Transverse colon (tissue), 4 donors: ENCODE measurements at places on chromosomes 6 and 20.

DNA sequence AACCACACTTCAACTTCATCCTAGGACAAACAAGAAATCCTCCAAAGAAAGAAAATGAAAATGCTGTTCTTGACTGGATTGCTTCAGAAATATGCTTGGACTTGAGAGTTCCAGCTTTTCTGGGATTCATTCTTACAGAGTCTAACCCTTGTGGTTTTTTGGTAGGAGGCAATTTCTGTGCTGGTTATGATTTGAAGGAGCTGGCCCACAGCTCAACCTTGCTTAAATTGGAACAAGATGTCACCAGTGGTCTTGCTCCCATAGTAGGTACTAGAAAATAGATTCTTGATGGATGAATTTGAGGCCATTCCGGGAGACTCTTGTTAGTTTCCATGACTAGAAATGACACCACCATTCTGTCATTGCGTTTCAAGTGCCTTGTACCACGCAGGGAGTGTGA lies 54.3 kb upstream of the BMP6 start:
- no peak for DNase-seq

- DNase-seq, result no peak
Observed at GRCh38 chr6:22596011-22596410, 26.6 kb downstream of the HDGFL1 start.

GRCh38 chr6:119148825-119149525 lies 70.5 kb upstream of the FAM184A start:
- DNase-seq, result no peak

- no peak for DNase-seq
Observed at GRCh38 chr20:55273149-55273548, 732.2 kb downstream of the CBLN4 start.

GRCh38 chr6:39198528-39198927 lies 30.7 kb downstream of the KCNK5 start:
- DNase-seq, result no peak

GRCh38 chr6:136922685-136923006 lies 545 bp downstream of the SLC35D3 start:
- no peak for DNase-seq

DNA sequence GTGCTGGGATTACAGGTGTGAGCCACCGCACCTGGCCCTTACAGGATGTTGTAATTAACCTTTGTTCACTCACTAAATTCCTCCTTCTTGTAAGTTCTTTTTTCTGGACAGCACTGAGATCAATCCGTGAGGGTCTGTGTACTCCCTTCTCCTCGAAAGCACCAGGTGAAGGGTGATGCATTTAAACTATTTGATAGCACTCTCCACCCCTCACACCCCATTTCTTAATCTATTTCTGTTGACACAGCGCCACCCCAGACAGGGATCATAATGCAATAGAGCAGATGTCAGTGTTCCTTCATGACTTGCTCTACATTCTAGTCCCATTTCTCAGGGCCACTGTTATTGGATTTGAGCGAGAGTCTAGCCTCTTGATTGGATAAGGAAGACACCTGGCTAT lies 46.3 kb downstream of the PPP1R14C start:
- DNase-seq, result peak; percentile 52

DNA sequence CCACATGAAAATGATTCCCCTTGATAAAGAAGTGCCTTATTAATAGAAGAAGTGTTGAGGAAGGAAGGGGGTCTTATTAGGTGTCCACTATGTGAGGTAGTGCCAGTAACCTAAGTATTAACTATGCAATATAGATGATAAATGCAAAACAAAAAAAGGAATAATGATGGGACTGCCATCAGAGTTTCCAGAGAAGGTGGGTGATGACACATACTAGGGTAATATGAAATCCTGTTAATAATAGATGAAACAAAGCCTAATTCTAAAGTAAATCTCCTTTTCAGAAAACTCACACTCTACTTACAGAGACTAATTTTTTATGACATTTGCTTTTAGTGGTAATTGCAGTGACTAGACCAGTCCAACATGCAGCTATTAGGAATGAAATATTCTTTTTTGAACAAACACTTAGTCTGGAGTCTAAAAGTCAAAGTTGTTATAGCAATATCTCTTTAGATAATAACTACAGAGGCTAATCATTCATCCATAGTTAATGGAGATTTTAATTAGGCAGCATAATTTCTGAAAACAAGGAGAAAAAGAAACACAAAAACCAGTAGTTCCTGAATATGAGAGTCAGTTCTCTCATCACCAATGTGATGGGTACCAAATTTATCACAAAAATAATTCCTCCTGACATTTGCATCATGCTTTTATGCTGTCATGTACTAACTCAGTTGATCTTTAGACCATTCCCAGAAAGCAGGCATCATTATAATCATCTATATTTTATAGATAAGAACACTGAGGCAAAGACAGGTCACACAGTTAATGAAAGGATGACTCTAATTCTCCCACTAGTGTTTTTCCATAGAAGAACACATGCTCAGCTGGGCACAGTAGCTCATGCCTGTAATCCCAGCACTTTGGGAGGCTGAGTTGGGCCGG lies 208.8 kb upstream of the ARG1 start:
- DNase-seq, result no peak

GRCh38 chr6:15668918-15669317 lies 6.1 kb upstream of the DTNBP1 start:
- DNase-seq, result no peak

GRCh38 chr6:149580880-149581279 lies 14.7 kb downstream of the GINM1 start:
- no peak for DNase-seq

DNA sequence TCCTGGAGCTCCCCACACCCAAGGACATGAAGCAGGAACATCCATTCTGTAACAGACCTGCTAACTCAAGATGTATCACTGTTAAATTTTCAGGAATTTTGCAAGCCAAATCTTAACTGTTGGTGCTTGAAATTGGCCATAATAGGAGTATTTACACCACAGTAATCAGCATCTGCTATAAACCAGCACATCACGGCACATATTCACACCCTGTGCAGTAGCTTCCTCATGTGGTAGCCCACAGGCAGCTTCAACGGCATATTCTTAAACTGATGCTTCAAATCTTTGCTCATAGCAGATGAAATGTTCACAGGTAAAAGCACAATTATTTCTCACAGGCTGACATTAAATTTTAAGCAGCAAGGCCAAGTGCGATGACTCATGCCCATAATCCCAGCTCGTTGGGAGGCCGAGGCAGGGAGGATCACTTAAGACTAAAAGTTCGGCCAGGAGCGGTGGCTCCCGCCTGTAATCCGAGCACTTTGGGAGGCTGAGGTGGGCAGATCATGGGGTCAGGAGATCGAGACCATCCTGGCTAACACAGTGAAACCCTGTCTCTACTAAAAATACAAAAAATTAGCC lies 43.5 kb upstream of the LYRM2 start:
- DNase-seq, result no peak
